ENCODE measurements at places on chromosomes 3 and 15. TPM values are rescaled to one million over a fixed set of nuclear protein-coding genes. Genes with fewer than 3 reads are reported as not detected.

The PRR20G gene
- not detected for total RNA-seq

DNA sequence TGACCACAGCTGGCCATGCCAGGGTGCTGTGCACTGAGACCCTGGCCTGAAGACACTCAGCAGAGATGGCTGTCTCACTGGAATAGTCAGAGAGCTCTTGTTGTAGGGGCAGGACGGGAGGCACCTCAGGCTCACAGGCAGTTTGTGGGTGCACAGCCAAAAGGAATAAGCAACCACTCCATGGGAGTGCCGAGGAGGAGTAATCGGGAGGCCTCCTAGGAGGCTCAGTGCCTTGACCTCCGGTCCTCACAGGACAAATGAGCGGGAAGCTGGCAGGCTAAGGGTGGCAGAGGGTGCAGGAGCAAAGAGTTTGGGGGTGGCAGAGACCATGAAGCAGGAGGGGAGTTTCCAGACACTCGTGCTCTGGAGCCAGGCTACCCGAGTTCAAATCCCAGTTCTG, 81.7 kb downstream of the SMAD6 start:
- DNase-seq = no peak

The HAUS2 gene
- total RNA-seq = 22.0 TPM

The MYO5C gene
- total RNA-seq = 81.3 TPM

The SH2D7 gene
- total RNA-seq = not detected

DNA sequence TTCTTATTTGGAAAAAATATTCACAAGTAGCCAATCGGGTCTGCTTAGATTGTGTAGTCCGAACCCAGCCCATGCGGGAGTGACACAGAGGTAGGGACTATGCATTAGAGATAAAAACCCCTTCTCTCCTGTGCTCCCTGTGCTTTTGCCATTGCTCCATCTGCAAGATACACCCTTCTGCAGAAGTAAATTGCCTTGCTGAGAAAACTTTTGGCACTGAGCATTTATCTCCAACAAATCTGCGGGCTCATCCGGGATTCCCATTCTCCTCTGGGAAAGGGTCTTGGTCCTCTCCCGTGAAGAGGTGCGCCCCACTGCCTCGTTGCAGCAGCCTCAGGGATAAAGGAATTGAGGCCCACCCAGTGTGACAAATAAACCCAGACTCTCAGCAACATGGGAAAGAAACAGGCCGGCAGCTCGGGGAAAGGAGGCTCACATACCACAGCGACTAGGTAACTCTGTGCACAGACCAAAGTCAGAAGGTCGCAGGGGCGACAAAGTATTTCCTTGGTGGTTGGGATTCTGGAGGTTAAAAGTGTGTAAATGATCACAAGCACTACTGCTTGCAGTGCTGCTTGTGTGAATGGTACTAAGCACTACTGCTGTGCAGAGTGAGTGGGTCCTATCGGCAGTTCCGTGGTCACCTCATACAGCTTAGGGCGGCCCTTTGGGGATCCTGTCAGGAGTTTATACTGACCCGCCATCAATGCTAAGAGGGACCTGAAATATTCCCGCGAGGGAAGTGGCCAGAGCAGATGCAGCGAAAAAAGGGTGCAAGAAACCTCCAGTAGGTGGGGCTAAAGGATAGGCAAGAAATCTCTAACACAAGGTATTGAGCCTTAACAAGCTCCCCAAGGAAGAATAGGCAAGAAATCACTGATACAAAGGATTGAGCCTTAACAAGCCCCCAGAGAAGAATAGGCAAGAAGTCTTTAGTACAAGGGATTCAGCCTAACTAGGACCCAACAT, 54.3 kb downstream of the GSK3B start:
- DNase-seq = no peak

DNA sequence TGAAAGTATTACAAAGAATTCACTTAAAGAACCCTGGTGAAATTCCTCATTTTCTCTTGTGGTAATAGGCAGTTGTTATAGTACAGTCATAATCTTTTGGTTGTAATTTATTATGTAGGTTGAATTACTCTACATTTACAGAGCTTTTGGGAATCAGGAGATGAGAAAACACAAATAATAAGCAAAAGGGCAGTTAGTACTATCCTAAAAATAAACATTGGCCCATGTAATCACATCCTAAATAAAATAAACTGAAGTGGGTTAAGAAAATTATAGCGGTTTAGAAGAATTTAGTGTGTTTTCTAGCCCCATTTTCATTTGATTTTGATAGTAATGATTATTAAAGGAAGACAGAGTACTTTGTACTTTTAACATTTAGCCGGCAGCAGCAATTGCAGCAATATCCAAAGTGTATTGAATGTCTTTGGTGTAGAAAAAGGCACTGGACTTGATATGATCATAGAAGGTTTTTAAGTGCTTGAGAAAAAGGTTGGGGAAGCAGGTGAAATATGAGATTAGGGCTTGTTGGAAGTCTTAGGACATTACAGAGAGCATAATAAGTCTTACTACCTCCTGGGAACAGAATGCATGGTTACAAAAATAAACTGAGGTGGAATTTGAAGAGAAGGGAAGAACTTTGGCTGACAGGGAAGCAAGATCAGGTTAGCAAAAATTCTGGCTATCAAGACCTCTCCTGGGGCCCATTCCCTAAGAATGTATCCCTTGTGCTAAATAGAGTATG, 79.9 kb downstream of the MBNL1 start:
- DNase-seq = no peak

The IL17RE gene
- 60.1 TPM for total RNA-seq

- peak; percentile 22 for DNase-seq
These were observed 103.0 kb downstream of the SUCNR1 start for GRCh38 chr3:151976211-151977050.

- no peak for DNase-seq
These were observed 44.5 kb upstream of the SLCO2A1 start for GRCh38 chr3:134074001-134074789.

GRCh38 chr15:80482696-80483095, 78.5 kb downstream of the ARNT2 start:
- no peak for DNase-seq

The NUTM1 gene
- total RNA-seq = not detected

The GOLGA6A gene
- total RNA-seq = not detected

DNA sequence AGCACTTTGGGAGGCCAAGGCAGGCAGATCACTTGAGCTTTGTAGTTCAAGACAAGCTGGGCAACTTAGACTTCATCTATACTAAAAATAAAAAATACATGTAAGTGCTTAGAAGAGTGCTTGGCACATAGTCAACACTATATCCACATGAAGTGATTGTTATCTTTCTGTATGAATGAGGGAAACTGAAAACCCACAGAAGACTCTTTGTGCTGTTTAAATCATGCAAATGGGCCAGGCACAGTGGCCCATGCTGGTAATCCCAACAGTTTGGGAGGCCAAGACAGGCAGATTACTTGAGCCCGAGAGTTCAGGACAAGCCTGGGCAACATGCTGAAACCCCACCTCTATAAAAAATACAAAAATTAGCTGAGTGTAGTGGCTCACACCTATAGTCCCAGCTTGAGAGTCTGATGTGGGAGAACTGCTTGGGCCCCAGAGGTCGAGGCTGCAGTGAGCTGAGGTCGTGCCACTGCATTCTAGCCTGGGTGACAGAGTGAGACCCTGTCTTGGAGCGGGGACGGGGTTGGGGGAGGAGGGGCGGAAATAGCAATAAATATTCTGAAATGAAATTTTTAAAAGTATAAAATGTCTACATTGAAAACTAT, 129.7 kb downstream of the NR2E3 start:
- DNase-seq = no peak

The CCDC54 gene
- not detected for total RNA-seq

DNA sequence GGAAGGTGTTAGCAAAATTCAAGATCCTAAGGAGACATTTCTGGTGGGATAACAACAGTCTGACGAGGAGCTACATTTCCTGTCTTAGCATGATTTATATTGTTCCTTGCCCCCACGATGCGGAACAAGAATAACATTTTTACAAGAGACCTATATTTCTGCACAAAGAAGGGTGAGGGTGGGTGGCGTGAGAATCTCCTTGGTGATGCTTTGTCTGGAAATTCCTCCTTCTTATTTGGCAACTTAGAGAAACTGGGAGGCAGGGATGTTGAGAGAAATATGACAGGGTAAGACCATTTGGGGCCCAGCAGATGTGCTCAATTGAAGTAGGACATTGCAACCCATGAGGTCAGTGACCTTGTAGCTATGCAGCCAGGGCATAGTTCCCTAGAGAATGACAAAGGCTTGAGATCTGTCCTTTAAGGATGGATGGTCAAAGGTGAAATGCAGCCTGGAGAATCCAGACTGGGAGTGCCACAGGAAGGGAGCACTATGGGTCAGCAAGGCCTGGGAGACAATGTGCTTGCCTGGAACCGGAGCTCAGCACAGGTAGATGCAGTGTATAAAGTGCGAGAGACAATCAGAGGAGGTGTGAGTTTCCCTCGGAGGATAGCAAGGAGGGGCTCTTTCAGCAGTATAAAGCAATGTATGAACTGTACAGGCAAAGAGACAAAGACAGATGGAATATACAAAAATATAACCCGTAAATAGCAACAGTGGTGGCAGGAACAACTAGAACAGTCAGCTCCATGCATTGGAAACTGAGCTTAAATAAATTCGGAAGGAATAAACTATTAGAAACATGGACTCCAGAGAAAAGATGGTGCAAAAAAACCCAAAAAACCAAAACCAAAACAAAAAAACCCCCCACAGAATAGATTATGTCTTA, 317.6 kb upstream of the TBL1XR1 start:
- no peak for DNase-seq

The BOC gene
- 29.9 TPM for total RNA-seq
